ENCODE measurements at places on chromosomes 3 and 15. TPM values are rescaled to one million over a fixed set of nuclear protein-coding genes. Genes with fewer than 3 reads are reported as not detected.

The ATP10A gene
- 0.66 TPM for polyA plus RNA-seq

The SPSB4 gene
- polyA plus RNA-seq = 6.6 TPM

The RHOA gene
- polyA plus RNA-seq = 248 TPM

The SCAMP2 gene
- polyA plus RNA-seq = 34.7 TPM

The RASGRF1 gene
- polyA plus RNA-seq = 0.05 TPM

The SUSD5 gene
- 1.4 TPM for polyA plus RNA-seq

The XCR1 gene
- polyA plus RNA-seq = not detected

The OXTR gene
- 5.5 TPM for polyA plus RNA-seq

The DOCK3 gene
- 2.4 TPM for polyA plus RNA-seq

The WDR93 gene
- polyA plus RNA-seq = not detected

The RASGRP1 gene
- polyA plus RNA-seq = 1.1 TPM

The PPIP5K1 gene
- 5.8 TPM for polyA plus RNA-seq

The SMCO1 gene
- not detected for polyA plus RNA-seq

The RBP2 gene
- not detected for polyA plus RNA-seq

The CPLX3 gene
- polyA plus RNA-seq = not detected

The LIPH gene
- polyA plus RNA-seq = 0.31 TPM

The FANCD2OS gene
- 0.94 TPM for polyA plus RNA-seq
